ENCODE measurements at places on chromosomes 1 and 21. TPM values are rescaled to one million over a fixed set of nuclear protein-coding genes. Genes with fewer than 3 reads are reported as not detected.

DNA sequence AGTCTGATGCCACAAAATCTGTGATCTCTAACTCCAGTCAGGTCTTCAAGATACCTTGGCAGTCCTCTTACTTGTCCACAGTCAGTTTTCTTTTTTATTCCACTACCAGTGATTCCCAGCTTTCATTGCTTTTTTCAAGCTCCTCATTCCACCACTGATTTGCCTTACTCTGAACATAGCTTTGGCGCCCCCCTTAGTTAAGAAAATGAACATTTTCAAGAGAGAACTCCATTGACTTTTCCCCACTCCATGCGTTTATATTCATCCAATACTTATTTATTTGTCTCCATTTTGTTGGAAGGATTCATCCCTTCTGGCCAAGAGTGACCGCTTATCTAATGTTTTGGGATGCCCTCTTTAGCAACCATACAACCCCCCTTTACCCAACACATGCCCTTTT lies 33.9 kb upstream of the IPO9 start:
- H3K4me1 ChIP-seq = no peaks in the 10 kb centered on the region
- no peak overlapping the region for H3K27ac ChIP-seq
- DNase-seq = no peak
- no peak overlapping the region for H3K4me3 ChIP-seq
- H3K36me3 ChIP-seq = no peaks in the 10 kb centered on the region

GRCh38 chr1:33876970-33877650 lies 13.2 kb downstream of the HMGB4 start:
- H3K27ac ChIP-seq = no peak overlapping the region
- H3K4me3 ChIP-seq = no peak overlapping the region
- no peaks in the 10 kb centered on the region for H3K4me1 ChIP-seq

- H3K36me3 ChIP-seq = no peaks in the 10 kb centered on the region
- H3K27me3 ChIP-seq = peaks cover 5% of the 10 kb centered on the region
- no peak overlapping the region for H3K27ac ChIP-seq
- no peak for DNase-seq
- no peaks in the 10 kb centered on the region for H3K4me1 ChIP-seq
These were observed 97.2 kb downstream of the DMRTA2 start for GRCh38 chr1:50326026-50326425.

- H3K27me3 ChIP-seq = no peaks in the 10 kb centered on the region
- no peak for DNase-seq
- no peak overlapping the region for H3K4me3 ChIP-seq
- H3K4me1 ChIP-seq = no peaks in the 10 kb centered on the region
- H3K36me3 ChIP-seq = no peaks in the 10 kb centered on the region
These were observed 217.9 kb downstream of the NEGR1 start for GRCh38 chr1:72064196-72065075.

GRCh38 chr1:240487493-240487892 lies 124.5 kb downstream of the GREM2 start:
- H3K4me3 ChIP-seq = no peak overlapping the region
- H3K36me3 ChIP-seq = no peaks in the 10 kb centered on the region
- no peak overlapping the region for H3K27ac ChIP-seq
- no peaks in the 10 kb centered on the region for H3K27me3 ChIP-seq
- H3K4me1 ChIP-seq = no peaks in the 10 kb centered on the region
- no peak for DNase-seq

- DNase-seq = no peak
- no peak overlapping the region for H3K27ac ChIP-seq
- H3K27me3 ChIP-seq = no peaks in the 10 kb centered on the region
- H3K36me3 ChIP-seq = no peaks in the 10 kb centered on the region
- H3K4me1 ChIP-seq = no peaks in the 10 kb centered on the region
- no peak overlapping the region for H3K4me3 ChIP-seq
These were observed 243.0 kb upstream of the RUNX1 start for GRCh38 chr21:35291973-35292627.

DNA sequence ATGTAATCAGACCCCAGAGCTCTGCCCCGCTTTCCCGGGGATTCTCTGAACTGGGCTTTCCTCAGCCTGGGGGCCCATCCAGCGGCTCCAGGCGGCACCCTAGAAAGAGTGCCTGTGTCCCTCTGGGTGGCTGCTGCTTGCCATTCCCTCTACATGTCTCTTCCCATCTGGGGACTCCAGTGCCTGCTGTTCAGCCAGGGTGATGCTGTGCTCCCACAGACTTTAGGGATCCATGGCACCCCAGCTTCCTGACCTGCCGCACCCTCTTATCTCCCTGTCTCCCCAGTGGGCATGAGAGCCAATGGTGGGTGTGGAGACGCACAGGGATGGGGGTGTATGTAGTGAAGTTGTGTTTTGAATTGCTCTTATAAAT lies 16.2 kb downstream of the TRAPPC10 start:
- H3K27me3 ChIP-seq = no peaks in the 10 kb centered on the region
- H3K4me1 ChIP-seq = peaks cover 12% of the 10 kb centered on the region
- peaks cover 5% of the 10 kb centered on the region for H3K36me3 ChIP-seq
- DNase-seq = no peak
- no peak overlapping the region for H3K27ac ChIP-seq

- H3K27me3 ChIP-seq = no peaks in the 10 kb centered on the region
- no peaks in the 10 kb centered on the region for H3K4me1 ChIP-seq
- no peak for DNase-seq
- no peak overlapping the region for H3K27ac ChIP-seq
These were observed 21.0 kb downstream of the LCE4A start for GRCh38 chr1:152728986-152729385.

GRCh38 chr1:67228791-67229190 lies 62.5 kb downstream of the IL23R start:
- H3K27me3 ChIP-seq = no peaks in the 10 kb centered on the region
- no peaks in the 10 kb centered on the region for H3K4me1 ChIP-seq
- H3K36me3 ChIP-seq = no peaks in the 10 kb centered on the region
- no peak for DNase-seq
- no peak overlapping the region for H3K27ac ChIP-seq

ABCB10 gene
- 190 TPM for total RNA-seq

WDR64 gene
- 0.70 TPM for total RNA-seq

CLCA1 gene
- not detected for total RNA-seq

SPRR2F gene
- total RNA-seq = not detected

TENT5C gene
- 4.3 TPM for total RNA-seq

TRIM46 gene
- 0.14 TPM for total RNA-seq

ALPL gene
- 37.9 TPM for total RNA-seq

Data from liver (tissue), 10 donors.